ENCODE measurements at places on chromosomes 16 and 17.

DNA sequence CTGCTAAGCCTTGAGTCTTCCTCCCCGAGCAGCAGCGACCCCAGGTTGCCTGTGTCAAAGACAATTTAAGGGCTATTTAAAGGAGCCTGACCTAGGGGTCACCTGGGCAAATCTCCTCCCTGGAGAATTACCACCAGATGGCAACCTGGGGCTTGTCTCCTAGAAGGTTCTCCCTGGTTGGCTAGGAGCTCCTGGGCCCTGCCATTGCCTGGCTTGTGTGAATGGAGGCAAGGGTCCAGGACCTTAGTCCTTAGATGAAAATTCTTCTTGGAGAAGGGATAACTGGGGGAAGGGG is 51.3 kb upstream of the TAC4 start:
- DNase-seq: peak; percentile 30

DNA sequence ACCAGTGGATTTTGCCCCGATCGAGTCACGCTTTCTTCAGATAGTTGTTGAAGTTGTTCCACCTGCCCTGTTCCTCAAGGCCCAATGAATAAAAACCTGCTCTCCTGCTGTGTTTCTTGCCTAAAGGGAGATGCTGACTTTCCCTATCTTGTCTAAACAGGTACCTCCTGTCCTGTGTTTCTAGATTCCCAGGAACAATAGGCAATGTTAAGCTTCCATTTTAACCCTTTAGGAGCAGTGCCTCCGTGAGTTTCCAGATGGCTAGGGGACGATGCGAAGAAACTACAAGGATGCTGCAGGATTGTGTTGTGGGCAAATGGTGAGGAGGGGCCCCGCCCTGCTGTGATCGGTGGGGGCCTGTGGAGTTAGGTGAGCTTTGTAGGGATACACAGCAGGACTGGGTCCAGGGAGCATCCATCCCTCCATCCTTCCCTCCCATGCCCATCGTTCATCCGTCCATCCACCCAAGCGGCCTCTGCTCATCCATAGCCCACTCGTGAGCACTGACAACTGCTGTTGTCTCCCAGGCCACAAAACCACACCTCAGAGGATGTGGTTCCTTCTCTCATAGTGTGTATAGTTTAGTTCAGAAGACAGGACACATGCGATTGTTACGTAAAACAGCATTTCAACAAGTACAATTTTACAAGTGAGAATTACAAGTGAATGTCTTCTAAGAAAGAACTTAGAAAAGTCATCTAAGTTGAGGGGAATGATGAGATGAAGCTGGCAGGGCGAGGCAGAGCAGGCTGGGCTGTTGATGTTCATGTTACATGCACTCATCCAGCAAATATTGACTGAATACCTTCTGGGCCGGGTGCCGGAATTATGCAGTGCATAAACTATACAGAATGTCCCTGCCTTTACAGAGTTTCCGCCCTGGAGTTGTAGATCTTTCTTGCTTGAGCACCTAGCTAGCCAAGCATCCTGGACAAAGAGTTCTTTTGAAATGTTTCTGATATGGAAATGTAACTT is 5.2 kb downstream of the ARSG start:
- peak; percentile 53 for DNase-seq

DNA sequence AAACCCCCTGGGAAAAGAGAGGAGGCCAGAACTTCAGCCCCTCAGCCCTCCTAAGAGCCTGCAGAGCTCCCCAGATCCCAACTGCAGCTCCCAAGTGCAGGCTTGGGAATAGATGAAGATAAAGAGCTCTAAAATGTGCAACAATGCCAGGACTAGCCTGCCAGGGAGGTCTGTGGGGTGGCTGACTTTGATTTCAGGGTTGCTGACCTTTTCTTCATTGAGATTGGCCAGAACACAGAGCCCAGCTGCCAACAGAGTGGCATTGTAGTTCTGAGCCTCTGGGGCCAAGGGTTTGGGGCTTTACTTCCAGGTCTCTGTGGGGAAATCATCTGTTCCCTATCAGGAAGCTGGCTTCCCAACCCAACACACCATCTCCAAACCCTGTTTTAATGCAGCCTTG is 120.6 kb downstream of the COPRS start:
- DNase-seq: no peak

DNA sequence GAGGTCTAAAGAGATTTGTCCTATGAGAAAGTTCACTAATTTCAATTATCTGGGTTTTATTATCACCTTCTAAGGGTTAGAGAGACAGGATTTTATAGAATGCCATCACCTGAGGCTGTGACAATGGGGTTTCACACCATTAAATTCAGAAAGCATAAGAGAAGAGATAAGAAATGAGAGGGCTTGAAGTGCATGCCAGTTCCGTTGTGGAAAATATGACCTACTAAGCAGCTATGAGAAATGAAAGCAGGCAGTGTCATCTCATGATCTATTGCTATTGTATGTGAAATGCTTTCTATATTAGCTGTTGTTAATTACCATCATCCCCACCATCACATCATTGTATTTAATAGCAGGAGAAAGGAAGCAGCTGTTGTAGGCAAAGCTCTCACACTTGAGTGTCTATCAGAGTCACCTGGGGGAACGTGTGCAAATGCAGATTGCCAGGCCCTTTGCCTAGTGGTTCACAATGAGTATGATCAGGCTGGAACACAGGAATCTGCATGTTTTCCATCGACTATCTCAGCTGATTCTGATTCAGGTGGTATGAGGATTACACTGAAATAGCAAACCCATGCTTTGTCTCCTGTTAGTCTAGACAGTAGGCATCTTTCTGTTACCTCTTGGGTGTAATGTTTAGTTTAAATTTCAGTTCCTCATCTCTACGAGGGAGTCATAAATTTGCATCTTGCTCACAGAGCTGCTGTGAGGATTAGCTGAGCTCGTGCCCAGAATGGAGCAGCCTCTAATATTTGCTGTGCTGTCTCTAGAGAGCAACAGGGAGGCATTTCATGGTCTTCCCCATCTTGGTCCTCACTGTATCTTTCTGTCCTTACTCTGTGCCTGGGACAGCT is 256.4 kb downstream of the CDH13 start:
- DNase-seq: no peak

DNA sequence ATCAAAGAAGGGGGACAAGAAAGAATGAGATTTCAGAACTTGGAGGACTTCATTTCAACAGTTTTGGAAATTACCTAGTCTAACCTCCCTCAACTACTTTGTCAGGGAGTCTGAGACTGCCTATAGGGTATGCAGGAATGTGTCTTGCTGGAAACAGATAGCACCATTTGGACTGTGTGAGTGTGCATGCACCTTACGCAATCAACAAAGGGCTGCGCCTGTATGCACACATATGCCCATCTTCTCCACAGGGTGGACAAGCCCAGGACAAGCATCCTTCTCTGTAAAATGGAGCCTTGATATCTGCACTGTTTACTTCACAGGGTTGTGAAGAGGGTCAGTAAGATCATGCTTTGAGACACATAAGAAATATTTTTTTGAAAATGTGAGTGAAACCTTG is 305.7 kb upstream of the ASIC2 start:
- no peak for DNase-seq

- no peak for DNase-seq
Measured at GRCh38 chr16:86075488-86075785, 176.5 kb downstream of the IRF8 start.

- peak; percentile 62 for DNase-seq
Measured at GRCh38 chr17:40857535-40857934, 9.5 kb downstream of the KRT12 start.

- DNase-seq: peak; percentile 92
Measured at GRCh38 chr17:58513965-58514769, at the start of gene MTMR4. MTMR4 (minus strand) TSS chr17:58514638; CDS start chr17:58514407, 231 bp downstream.

GRCh38 chr17:9183306-9183705 is 162.0 kb downstream of the NTN1 start:
- DNase-seq: no peak

GRCh38 chr17:67245694-67246402 is 852 bp upstream of the HELZ start:
- DNase-seq: peak; percentile 84

DNA sequence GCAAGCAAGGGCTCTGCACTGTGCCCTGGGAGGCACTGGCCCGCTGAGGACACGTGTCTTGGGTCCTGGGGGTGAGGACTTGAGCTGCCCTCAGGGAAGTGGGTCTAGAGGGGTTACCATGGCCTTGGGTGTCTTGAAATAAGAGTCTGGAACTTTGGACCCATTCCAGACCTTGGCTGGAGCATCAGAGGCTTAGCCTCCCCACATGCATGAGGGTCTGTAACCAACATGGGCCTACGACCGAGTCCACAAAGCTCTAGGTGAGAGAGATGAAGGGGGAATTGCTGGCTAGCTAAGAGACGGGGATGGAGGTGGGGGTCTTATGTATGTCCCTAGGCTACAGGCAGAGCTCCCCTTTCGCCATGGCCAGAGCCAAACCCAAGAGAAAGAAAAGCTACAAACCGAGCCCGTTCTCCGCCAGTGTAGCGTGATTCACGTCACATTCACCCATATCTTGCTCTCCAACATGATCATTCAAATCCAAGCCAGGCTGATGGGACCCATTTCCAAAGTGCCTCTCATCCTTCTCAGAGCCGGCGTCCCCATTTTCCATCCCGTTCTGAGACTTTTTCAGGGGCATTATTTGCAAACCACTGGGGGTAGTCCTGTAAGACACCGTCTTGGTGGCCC is 120.1 kb downstream of the CDYL2 start:
- DNase-seq: no peak

DNA sequence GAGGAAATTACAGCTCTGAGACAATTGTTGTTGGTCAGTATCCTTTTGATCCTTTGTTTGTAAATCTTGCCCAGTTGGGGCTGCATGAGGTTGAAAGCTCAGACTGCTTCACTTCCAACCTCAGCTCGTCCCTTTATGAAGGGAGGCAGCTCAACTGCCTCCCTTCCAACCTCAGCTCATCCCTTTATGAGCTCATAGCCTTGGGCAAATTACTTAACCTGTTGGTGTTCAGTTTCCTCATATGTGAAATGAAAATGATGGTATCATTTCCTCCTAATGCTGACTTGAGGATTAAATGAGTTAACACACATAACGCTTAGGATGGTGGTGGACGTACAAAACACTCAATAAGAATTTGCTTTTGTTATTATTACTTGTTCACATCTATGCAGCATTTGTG is 265.1 kb downstream of the CDH13 start:
- DNase-seq: no peak

- peak; percentile 68 for DNase-seq
Measured at GRCh38 chr17:49180303-49180702, 30.1 kb downstream of the GNGT2 start.

DNA sequence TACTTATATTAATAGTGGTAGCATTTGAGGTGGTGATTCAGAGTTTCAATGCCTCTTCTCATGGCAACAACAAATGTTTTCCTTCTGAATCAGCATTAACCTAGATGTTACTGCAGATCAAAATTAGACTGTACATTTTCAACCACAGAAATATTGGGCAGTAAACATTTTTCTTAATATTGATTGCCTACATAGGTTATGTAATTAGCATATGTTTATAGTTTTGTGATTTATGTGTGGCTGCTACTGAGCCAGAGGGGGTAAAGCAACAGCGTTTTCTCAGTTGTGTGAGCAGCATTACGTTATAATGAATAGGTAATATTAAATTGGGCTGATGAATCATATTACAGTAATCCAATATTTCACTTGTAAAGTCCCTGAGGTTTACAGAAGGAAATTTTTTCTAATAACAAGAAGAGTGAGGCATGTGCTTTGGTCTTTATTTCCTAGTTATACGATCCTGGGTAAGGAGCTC is 18.8 kb upstream of the BMERB1 start:
- no peak for DNase-seq

DNA sequence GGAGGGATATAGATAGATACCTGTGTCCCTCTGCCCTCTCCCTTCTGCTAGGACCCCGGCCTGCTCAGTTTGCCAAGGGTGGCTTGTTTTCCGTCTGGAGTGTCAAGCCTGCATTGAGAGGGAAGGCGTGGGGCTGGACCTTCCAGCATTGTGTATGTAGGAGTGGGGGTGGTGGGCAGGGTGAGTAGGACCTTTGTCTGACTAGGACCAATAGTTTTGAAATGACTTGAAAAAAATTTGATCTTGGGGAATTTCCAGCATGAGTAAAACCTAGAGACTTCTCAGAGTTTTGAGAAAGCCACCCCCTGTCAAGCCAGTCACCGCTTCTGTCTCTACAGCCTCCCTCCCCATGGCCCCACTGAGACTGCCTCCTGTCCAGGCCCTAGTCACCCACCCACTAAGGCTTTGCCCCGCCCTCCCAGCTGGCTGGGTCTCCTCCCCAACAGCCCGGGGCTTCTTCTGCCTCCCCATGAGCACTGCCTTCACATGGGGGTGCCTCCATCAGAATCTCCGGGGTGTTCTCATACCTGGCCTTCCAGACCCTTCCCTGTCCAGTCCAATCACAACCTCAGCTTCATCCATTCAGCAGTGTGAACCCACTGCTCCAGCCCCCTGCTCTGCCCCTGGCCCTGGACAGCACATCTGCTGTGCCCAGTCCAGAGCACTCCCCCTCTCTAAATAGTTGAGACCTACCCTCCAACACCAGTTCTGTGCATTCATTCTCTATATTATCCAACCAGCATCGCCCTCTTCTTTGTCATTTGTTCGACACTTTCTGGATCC is 207.0 kb downstream of the MSI2 start:
- no peak for DNase-seq

GRCh38 chr17:31391496-31391949 is at the start of gene RAB11FIP4:
RAB11FIP4 (plus strand) TSS chr17:31391675; CDS start chr17:31391853, 178 bp downstream.
- DNase-seq: peak; percentile 59

- no peak for DNase-seq
Measured at GRCh38 chr16:35319536-35320192, 1860.3 kb downstream of the TP53TG3F start.

DNA sequence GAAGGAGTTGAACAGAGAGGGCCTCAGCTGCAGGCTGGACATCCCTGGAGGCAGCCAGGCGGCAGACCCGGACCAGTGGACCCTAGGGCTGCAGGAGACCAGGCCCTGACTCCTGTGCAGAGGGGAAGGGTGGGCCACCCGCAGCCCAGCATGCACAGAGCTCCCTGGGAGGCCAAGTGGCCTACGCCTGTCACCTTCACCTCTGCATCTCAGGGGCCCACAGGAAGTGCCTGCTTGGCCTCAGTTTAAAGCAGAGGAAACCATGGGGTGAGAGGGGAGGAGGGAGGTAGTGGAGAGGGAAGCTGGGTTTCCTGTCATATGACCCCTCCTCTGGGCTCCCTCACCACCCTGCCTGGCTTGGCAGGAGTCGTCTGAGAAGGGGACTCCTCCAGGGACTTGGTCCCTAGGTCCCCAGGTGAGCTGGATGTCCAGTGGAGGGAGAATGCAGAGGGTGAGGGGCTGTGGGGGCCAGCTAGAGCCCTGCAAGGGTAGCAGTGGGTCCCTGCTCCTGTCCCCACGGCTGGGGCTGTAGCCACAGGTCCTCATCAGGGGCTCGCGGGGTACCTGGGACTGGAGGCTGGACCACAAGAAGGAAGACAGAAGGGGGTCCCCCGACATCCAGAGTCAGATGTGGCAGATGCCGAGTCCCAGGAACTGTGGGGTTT is at the start of gene TMC8:
TMC8 (plus strand) TSS at position 335 of the 665 bp plus-strand sequence. CDS start 818 bp downstream, outside the sequence.
- DNase-seq: no peak

GRCh38 chr17:20121359-20122253 is 112.4 kb downstream of the SPECC1 start:
- DNase-seq: peak; percentile 84

All from eye (tissue), 1 donor.